Mesenteric fat pad (tissue), 1 donor: ENCODE measurements at places on chromosomes 12 and 14. TPM values are rescaled to one million over a fixed set of nuclear protein-coding genes. Genes with fewer than 3 reads are reported as not detected.

Gene POU6F1
- total RNA-seq = 14.8 TPM

GRCh38 chr14:34187519-34188044 lies 236.7 kb upstream of the EGLN3 start:
- DNase-seq = no peak

DNA sequence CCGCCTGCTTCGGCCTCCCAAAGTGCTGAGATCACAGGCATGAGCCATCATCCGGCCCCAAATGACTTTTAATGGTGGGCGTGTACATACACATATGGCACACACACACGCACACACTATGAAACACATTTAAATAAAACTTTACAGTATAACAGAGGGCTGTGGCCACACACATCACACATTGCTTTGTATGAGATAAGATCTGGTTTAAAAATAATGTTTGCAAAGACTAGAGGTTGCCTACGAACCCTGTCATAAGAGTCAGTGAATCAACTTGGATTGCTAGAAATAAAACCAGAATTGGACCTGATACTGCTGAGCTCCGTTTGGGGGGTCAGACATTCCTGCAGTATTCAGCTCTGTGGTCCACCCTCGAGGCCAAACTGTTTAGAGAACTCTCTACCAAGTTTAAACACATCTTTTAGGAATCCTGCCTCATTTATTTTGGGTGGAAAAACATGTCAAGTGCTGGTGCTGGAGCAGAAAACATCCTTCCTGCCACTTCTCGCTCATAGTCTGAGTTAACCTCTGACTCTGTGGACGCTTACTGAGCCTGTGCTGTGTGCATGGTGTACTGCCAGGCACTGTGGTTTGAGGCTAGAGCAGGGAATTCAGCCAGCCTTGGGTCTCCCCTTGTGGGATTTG lies 47.8 kb upstream of the EML1 start:
- DNase-seq = no peak

GRCh38 chr14:105473033-105473676 lies 1.5 kb upstream of the CRIP2 start:
- DNase-seq = no peak

DNA sequence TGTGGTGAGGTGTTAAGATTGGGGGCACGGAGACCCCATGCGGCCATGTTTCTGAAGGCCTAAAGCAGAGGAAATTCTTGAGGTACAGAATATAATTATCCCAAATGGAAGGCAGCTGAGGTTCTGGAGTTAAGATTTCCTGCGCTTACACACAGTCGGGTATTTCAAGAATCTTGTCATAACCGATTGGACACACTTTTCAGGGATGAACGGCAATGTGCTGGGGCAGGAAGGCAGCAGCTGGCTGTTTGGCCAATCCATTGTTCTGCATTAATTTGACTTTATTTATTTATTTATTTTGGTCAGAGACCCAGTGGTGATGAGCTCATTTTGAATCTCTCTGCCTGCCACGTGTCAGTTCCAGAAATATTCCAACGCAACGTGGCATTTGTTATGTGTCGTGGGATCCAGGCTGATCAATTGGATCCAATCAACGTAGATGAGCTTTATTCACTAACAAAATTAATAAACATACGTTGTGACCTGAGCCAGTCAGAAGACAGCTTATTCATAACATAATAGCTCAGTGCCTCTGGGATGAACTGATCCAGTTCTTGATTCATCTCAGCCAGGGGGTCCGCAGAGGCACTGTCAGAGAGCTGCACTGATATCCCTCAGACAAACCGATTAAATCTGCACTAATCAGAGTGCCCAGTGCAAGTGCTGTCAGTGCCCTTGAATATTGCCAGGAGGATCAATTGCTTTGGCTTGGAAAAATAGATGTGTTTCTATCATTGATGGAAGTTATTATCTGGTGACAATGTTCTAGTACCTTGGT lies 181.0 kb downstream of the KTN1 start:
- DNase-seq = no peak

- no peak for DNase-seq
These were observed 335.1 kb downstream of the DUSP6 start for GRCh38 chr12:89016970-89017778.

- DNase-seq = no peak
These were observed 365.7 kb downstream of the RPS29 start for GRCh38 chr14:49220492-49220891.

Gene KRT82
- not detected for total RNA-seq

DNA sequence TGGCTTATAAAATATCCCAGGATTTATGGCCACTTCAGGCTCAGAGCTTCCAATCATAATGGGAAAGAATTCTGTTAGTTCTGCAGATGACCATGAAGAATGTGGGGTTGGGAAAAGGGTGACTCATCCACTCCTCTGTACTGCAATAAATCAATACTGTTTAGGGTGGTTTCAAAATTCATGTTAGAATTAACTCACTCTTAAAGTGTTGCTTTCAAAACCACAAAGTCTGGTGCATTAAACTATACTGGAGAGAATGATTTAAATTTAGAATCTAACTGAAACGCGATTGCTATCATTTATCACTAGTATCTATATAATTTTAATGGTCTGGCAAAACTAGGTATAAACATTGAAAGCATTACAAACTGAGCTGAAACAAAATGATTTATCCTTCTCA lies 798 bp downstream of the CCDC198 start:
- DNase-seq = no peak

Gene CYP27B1
- 1.8 TPM for total RNA-seq

- DNase-seq = no peak
These were observed 34.0 kb downstream of the KITLG start for GRCh38 chr12:88546226-88546625.

DNA sequence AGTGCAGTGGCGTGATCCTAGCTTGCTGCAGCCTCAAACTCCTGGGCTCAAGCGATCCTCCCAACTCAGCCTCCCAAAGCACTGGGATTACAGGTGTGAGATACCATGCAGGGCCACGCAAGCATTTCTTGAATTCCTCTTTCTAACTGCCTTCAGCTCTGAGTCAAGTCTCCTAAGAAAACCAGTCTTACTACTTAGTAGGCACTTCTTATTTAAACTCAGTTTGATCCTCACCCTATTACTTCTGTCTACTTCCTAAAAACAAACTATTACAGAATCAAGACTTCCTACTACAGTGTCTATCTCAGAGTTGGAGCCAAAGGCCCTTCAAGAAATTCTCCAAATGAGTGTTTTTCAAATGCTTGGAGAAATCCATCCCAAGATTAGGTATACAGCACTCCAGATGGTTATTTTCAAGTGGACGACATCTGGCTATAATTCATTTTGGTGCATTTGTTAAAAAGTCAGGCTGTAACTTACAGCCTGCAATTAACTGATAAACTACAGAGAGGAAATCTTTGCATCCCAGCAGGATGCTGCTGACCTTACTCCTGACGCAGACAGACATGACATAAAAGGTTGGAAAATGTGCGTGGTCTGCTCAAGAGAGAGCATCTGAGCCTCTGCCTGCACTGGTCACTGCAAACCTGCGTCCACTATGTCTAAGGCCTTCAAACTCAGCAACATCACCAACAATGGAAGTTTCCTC lies 34.7 kb downstream of the SSH1 start:
- DNase-seq = no peak

DNA sequence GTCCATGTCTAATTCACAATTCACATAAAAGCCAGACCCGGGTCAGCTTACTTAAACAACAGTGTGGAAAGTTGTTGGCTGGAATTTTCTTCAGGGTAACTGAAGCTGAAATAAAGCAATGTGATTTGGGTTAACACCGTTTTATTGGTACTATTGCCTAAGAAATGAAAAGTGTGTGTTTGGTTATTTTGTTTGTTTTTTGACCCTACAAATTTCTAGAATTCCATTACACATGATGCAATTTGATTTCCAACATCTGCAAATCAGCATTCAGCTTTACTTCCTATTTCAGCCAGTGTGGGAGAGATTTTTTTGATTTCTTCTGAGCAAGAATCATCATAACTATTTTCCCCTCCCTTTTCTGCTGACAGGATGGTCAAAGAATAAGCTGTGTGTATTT lies 45.7 kb upstream of the CLMN start:
- no peak for DNase-seq

DNA sequence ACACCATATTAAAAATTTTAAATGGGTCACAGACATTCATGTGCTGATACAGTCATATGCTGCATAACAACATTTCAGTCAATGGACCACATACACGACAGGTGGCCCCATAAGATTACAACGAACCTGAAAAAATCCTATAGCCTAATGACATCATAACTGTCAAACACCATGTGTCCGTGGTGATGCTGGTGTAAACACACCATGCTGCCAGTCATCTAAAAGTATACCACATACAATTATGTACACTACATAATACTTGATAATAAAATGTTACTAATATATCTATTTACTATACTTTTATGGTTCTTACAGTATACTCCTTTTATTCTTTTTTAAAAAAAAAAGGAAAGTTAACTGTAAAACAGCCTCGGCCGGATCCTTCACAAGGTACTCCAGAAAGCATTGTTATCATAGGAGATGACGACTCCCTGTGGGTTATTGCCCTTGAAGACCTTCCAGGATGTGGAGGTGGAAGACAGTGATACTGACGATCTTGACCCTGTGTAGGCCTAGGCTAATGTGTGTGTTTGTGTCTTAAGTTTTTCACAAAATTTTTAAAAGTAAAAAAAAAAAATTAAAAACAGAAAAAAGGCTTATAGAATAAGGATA lies 5.0 kb upstream of the TDG start:
- DNase-seq = no peak

GRCh38 chr12:4819654-4820053 lies 90.1 kb upstream of the KCNA1 start:
- no peak for DNase-seq

DNA sequence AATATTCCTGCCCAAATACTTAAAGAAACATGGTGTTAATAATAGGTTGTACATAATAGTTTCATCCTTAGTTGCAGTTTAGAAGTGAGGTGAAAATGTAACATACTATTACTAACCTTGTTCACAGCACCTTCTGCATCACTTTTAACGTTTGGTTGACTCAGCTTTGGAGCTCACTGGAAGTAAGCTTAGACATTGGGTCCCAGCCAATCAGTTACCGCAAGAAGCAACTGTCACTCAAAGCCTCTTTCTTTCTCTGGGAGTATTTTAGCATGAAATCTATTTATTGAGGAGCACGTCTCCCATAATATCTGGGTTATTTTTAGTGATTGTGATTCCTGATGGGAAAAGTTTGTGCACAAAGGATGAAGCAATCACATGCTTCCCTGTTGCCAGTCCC lies 472.6 kb downstream of the SNAPC1 start:
- no peak for DNase-seq

Gene ITGA7
- 536 TPM for total RNA-seq
